ENCODE measurements at places on chromosomes 5 and 9. TPM values are rescaled to one million over a fixed set of nuclear protein-coding genes. Genes with fewer than 3 reads are reported as not detected.
A peak's percentile ranks its signal among the peaks of the same experiment; 100 is the strongest.

DNA sequence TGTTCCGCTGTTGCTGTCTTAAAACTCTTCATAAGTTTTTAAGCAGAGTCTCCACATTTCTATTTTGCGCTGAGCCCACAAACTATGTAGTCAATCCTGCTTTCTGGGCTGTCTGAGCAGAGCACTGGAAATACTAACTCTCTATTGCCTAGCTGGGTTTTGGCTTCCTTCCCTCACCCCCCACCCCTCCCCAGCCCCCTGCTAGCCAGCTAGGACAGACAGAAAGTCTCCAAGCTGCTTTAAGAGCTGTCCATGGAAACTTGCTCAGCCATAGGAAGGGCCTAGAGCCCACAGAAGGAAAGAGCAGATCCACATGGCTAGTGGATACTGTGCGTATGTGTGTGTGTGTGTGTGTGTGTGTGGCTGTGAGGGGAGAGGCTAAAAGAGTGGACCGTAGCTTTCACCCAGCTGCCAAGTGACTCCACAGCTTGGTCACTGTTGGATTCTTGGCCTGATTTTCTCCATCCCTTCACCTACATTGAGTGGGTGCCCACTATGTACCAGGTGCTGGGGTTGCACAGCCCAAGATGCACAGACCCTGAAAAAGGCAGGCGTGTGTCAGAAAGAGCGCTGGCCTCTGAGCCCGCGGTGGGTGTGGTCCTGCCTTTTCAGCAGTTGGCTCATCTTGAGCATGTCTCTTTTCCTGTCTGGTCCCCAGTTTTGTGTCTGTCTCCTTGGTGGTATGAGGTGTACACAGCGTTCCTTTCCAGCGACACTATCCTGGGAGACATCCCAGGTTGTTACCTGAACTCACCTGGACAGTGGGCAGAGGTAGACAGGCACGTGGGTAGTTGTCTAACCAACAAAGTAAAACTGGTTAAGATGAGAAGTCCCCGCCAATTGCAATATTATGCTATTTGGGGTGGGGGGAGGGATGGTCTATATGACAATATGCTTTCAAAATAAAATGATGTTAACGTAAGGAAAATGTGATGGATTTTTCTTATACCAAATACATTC is 5.4 kb upstream of the NKX2-5 start:
- DNase-seq, result no peak

DNA sequence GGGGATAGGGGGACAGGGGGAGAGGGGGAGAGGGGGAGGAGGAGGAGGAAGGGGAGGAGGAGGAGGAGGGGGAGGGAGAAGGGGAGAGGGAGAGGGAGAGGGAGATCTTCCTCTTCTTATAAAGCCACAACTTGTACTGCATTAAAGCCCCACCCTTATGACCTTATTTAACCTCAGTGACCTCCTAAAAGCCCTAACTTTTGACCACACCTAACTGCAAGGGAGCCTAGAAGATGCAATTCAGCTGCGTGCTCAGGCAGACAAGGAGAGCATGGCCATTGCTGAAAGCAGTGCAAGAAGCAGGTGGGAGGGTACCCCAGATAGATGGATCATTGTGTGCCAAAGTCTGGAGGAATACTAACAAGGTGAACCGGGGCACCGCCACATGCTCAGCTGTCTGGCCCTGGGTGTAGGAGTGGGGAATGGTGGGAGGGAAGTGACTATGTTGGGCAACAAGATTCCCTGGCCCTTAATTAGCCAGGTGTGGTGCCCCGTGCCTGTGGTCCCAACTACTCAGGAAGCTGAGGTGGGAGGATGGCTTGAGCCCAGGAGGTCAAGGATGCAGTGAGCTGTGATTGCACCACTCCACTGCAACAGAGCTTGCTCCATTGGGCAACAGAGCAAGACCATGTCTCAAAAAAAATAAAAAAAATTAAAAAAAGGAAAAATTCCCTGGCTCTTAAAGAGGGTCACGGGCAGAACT is 125.4 kb upstream of the BOD1 start:
- DNase-seq, result no peak

- DNase-seq, result no peak
These were observed 21.2 kb downstream of the ENC1 start for GRCh38 chr5:74619308-74619707.

- no peak for DNase-seq
These were observed 644 bp downstream of the BRD3 start for GRCh38 chr9:134066913-134067851.

- DNase-seq, result no peak
These were observed 84.8 kb upstream of the ZBTB43 start for GRCh38 chr9:126720036-126720435.

GRCh38 chr9:15485836-15486666 is 24.7 kb downstream of the PSIP1 start:
- DNase-seq, result no peak

DNA sequence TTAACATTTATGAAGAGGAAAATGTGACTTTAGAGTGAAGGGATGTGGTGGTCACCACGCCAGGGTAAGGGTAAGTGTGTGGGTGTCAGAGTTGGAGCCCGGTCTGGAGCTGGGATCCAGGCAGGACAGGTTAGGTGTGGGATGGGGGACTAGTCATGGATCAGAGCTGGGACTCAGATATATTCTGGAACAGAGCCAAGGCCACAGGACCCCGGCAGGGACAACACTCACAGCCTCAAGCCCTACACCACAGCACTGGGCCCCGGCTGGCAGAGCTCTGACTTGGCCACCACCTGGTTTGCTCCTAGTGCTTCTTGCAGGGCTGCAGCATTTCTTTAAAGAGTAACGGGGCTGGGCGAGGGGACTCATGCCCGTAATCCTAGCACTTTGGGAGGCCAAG is 47.4 kb downstream of the C5orf15 start:
- DNase-seq, result no peak

- DNase-seq, result no peak
These were observed 306.6 kb downstream of the ACTL7B start for GRCh38 chr9:108549184-108549583.

- DNase-seq, result no peak
These were observed 2.6 kb downstream of the RAB24 start for GRCh38 chr5:177300951-177301350.

Gene FAM163B
- not detected for total RNA-seq

Gene TMOD1
- total RNA-seq, result 28.4 TPM

Gene SELENOP
- 0.95 TPM for total RNA-seq

DNA sequence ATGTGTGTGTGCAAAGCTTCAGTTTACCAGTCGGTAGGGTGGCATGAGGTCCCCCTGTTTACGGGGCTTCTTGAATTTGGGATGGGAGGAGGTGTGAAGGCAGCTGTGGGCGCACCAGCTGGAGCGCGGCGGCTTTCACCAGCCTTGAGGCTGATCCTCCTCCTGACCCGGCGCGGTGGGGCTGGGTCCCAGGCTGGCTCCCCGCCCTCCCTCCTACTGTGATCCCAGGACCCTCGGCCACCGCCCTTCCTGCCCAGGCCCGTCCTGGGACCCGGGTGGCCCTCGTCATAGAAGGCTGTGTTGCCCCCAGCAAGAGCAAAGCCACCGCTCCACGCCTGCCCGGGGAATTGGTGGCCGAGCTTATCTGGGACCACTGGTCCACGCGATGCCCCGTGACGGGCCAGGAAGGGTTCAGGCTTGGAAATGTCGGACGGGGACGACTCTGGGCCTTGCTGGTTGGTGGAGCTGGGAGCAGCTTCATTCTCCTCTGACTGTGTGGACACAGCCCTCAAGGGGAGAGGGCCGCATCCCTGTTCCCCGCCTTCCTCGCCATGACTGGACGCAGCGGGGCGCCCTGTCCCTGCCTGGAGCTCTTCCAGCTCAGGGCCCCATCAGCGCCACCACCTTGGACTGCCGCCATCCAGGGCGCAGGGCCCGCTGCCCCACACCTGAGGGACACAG is 271.1 kb upstream of the IRX1 start:
- no peak for DNase-seq

GRCh38 chr5:164721656-164722055 is 1216.2 kb downstream of the MAT2B start:
- DNase-seq, result no peak

Gene MED10
- 42.6 TPM for total RNA-seq

Gene ANP32B
- total RNA-seq, result 239 TPM

GRCh38 chr5:86626149-86626548 is 8.4 kb downstream of the COX7C start:
- no peak for DNase-seq

Gene LVRN
- not detected for total RNA-seq

DNA sequence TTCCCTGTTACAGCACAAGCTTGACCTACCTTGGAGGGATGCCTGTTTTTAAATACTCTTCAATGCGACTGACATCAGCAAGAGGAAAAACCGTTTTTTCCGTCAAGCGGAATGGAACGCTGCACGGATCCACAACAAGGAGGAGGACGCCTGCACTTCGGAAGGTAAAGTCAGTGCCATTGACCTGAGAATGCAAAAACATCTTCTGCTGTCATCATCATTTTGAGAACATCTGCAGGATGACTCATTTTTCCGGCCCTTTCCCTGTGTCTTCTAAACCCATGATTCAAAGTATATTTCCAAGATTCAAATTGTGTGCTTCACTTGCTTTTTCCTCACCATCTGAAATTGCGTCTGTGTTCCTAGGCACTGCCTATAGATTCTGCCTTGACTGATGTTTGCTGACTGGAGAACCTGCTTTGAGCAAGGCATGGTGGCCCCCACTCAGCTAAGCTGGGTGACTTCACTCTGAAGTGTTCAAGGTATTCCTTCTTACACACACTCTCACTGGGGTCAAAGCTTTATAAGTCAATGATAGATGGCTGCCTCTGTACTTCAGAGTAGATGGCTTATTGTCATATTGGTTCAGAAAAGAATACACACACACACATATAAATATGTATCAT is 78.1 kb downstream of the CEMIP2 start:
- no peak for DNase-seq

GRCh38 chr5:154732212-154732611 is 23.0 kb upstream of the LARP1 start:
- no peak for DNase-seq

Gene ZER1
- total RNA-seq, result 14.7 TPM

DNA sequence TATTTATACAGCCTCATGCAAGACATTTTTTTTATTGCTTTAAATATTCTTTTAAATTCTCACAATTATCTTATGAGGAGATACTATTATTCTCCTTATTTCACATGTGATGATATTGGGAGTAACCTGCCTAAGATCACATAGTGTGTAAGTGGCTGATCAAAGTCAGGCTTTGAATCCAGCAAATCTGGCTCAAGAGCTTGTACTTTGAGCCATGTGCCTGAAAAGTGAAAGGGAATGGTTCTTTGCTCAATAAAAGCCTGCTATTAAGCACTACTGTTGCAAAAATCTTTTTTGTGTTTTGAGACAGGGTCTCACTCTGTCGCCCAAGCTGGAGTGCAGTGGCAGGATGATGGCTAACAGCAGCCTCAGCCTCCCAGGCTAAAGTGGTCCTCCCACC is 35.1 kb downstream of the PWWP2A start:
- DNase-seq, result no peak

Gene MCTP1
- 21.5 TPM for total RNA-seq

Gene SPTLC1
- 38.0 TPM for total RNA-seq

DNA sequence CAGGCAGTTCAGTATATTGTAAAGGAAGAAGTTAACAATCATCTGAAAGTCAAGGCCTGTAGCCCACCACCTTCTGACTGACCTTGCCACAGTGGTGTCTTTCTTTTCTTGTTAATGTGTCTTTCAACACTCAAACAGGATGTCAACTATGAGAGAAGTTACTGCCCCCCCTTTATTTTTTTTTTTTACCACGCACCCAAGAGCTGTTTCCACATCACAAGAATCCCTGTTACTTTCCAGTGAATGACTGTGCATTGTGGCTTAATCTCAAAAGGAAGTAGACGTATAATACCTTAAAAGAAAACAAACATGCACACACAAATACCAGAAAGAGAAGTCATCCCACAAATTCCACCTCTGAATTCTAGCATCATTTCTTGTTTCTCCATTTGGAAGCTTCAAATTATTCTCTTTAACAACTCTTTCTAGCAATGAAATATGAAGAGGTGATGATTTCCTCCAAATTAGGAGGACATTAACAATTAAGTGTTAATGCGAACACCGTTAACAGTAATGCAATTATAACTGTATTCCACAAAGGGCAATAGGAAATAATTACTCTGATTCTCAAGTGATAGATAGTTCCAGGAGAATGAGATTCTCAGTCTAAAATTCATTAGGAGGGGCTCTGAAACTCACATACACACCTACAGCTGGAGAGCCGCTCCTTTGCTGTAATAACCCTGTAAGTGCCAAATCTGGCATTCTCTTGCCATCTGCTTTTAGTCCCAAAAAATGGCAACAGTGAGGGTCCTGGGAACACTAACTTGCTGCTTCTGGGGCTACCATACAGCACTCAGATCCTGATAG is 201.0 kb downstream of the EFNA5 start:
- DNase-seq, result no peak

Gene SLC4A9
- total RNA-seq, result 0.05 TPM

- no peak for DNase-seq
These were observed 90.5 kb downstream of the NRG2 start for GRCh38 chr5:139952574-139952973.

GRCh38 chr5:102722931-102723330 is 32.2 kb upstream of the PAM start:
- no peak for DNase-seq

DNA sequence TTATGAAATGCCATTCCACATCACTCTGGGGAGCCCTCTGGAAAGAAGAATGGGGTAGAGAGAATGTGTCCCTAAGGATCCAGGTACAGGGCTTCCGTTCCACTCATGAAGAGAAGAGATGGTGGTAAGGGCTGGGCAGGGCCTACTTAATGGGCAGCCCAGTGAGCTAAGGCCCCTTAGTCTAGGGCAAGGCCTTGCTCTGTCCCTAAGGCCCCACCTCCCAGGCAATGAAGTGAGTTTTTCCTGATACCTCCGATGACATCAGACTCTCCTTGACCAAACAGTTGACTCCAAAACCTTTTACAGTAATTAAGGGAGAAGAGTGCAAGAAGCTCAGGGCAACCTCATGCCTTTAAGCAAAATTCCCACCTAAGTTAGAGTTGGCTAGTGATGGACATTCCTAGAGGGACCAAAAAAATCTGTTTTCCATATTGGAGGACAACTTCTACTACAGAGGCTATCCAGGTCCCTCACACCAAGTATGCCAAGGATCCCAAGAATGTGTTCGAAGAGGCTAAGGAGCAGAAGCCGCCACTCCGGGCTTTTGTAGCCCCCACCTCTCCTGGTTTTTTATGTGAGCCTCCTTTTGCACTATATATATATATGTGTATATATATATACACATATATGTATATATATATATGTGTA is 5.9 kb downstream of the KLF9 start:
- DNase-seq, result no peak

GRCh38 chr5:57841676-57842363 is 359.2 kb upstream of the ACTBL2 start:
- no peak for DNase-seq

DNA sequence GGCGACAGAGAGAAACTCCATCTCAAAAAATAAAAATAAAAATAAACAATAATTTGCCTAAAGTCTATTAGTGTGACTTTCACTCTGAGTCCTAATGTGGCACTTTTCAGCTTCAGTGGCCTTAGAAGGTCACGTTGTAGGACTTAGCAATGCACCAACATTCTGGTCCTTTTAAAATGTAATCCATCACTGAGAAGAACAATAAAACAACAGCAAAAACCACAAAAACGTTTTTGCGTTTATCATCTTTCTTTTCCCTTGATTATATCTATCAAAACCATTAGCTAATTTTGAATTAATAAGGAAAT is 190.1 kb upstream of the ZNF608 start:
- peak; percentile 61 for DNase-seq

Gene C9orf78
- total RNA-seq, result 23.0 TPM

Gene DTWD2
- 6.3 TPM for total RNA-seq

Gene SLC36A3
- not detected for total RNA-seq
